ENCODE measurements at places on chromosomes 1 and 21.

- DNase-seq: no peak
Observed at GRCh38 chr1:77688939-77689338, 6.5 kb upstream of the ZZZ3 start.

GRCh38 chr1:48817505-48818114 is 40.9 kb upstream of the BEND5 start:
- peak; percentile 27 for DNase-seq

DNA sequence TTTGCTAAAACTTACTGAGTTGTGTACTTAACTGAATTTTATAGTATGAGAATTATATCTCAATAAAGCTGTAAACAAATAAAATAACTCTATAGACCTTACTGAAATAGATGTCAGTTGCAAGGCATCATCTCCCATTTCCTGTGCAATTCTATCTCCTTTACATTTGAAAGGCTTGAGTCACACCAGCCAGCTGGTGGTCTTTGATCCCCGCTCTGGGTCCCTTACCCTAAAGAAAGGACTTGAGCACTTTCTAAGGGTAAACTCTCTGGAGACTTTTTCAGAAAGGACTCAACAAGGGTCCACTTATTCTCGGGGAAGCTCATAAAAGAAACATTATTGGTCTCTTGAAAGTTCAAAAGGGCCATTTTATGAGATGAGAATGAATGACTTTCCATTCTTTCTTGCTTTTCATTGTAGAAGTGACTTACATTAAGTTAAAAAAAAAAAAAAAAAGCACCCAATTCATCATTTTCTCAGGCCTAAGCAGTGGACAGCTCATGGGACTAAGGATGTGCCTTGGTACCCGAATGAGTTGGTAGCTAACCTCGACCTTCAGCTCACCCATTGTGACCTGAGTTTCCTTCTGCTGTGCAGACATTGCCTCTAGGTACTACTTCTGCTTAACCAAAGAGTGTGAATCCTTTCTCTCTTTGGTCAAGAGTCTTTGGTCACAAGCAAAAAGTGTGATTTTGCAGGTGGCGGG is 147.0 kb upstream of the COA6 start:
- no peak for DNase-seq

DNA sequence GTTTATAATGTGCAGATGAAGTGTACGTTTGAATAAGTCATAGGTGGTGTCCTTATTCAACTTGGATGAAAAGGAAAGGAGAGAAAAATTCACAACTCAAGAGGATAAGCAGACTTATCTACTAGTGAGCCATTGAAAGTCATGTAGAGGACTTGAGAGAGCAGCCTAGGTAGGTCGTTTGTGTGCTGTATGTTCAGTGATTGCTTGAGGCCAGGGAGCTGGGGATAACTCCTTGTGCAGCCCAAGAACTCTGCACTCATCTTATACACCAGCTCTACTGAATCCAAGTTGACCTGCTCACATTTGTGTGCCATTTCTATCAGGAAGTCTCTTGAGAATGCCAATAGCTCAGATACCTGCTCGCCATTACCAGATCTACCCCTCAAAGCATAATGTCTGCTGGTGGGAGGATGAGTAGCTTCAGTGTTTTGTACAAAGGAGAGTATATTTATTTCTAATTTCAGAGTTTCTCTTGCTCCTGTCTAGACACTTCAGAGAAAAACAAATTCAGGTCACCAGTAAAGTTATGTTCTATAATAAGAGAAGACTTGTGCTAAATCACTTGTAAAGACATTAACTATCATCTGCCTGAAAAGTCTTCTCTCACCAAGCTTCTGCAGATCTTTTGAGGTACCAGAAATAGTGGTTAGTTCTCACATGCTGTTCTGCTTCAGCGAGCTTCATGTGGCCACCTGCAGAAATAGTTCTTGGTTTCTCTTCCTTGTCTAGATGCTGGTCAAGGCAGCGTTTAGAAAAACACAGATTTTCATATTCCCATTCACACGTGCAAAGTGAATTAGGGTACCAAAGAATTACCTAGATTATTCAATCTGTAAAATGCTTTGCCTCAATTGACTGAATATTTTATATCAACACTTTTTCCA is 10.8 kb downstream of the S1PR1 start:
- no peak for DNase-seq

DNA sequence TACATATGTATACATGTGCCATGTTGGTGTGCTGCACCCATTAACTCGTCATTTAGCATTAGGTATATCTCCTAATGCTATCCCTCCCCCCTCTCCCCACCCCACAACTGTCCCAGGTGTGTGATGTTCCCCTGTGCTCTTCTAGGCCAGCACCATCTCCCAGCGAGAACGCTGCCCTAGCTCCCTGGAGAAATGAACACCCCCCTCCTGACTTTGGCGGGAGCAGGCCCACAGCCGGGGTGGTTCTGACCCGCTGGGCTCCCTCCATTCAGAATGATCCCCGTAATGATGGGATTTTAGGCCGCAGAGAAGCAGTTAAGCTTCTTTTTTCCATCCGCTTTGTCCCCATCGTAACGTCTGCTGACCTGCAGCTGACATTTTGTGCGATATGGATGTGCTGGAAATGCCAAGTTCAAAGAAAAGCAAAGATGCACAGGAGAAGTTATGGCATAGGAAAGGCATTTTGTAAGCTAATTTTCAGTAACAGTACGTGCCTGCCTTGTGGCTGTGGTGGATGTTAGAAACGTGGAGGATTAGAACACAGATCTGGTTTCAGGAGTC is 39.3 kb downstream of the ELK4 start:
- DNase-seq: no peak

DNA sequence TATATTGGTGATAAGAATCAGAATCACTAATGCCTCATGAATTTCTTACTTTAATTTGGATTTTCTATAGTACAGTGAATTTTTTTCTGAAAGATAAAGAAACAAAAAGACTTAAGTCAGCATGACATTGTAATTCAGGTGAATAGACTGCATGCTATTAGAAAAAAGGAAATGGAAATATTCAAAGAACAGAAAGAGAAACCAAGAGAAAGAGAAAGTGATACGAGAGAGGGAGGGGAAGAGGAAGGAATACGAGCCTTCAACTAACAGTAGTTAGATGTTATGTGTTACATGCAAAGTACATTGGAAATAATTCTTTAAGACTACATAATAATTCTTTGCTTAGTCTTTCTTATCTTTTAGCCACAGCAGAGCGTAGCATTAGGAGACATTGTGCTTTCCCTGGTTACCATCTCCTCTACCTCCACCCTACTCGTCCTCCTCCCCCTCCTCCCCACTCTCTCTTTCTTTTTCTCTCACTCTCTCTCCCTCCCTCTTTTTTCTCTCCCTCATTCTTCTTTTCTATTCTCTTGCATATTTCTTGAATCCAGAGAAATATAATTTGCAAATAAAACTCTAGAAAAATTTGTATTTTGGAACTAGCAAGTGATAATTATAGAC is 46.4 kb upstream of the ADGRL4 start:
- DNase-seq: no peak

DNA sequence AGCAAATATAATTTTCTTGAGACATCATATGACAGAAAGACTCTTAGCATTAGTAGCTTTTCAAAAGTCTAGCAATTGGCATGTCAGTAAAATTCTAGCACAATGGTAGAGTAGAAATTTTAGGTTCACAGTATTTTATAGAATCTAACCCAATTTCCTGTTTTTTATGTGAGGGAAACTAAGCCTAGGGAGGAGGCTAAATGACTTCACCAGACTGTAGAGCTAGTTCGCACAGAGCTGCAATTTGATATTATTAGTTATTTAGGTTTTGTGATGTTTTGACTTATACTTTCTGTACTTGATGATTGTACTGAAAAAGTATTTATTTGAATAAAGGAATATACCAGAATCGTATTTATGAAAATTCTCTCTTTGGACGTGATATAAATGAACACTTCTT is 68.5 kb downstream of the CACHD1 start:
- DNase-seq: no peak

- DNase-seq: no peak
Observed at GRCh38 chr1:112445596-112445995, 49.6 kb downstream of the CTTNBP2NL start.

GRCh38 chr1:147626739-147627138 is 43.6 kb downstream of the ACP6 start:
- no peak for DNase-seq

DNA sequence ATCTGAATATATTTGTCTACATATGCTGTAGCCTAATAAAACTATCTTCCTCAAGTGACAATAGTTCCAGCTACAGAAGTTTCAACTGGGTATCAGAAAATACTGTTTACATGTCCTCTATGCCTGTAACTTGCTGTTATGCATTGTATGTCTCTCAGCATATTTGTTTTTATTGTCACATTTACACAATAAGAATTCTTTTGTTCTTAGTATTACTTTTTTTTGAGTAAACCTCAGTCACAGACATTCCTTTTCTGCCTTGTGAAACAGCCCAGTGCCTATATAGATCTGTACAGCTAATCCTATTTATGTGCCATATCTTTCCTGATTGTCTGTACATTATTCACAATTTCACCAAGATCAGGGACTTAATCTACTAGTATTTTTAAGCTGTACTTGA is 565.2 kb downstream of the NEGR1 start:
- no peak for DNase-seq

- DNase-seq: no peak
Observed at GRCh38 chr21:16046656-16047330, 317.0 kb downstream of the USP25 start.

DNA sequence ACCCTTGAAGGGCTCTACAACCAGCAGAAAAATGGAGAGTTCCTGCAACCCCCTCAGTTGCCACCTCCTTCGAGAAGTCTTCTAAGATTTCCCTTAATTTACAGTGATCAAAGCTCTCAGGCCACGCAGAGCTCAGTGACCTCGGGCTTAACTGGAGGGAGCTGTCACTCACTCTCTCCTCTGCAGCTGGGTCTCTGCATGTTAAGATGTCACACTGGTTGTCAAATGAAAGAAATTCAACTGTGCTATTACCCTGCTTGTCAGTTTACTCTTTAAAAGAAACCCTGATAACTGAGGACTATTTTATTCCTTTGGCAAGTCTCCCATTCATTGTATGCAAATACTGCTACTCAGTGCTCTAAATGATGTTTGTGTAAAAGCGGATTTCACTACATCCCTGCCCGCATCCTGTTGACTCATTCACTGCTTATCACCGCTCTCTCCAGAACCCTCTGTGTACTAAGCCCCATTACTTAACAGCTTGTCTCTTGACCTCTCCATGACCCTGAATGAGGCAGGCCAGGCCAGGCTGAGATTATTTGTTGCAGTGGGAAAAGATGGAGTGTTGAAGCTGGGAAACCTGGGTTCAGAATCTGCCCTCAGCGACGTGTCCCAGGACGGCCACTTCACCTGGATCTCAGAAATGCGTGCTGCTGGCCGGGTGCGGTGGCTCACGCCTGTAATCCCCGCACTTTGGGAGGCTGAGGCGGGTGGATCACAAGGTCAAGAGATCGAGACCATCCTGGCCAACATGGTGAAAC is 13.7 kb downstream of the DHRS3 start:
- DNase-seq: no peak

- no peak for DNase-seq
Observed at GRCh38 chr21:14572204-14572780, 26.2 kb upstream of the SAMSN1 start.

- DNase-seq: no peak
Observed at GRCh38 chr1:38020396-38020795, 7.9 kb downstream of the UTP11 start.

DNA sequence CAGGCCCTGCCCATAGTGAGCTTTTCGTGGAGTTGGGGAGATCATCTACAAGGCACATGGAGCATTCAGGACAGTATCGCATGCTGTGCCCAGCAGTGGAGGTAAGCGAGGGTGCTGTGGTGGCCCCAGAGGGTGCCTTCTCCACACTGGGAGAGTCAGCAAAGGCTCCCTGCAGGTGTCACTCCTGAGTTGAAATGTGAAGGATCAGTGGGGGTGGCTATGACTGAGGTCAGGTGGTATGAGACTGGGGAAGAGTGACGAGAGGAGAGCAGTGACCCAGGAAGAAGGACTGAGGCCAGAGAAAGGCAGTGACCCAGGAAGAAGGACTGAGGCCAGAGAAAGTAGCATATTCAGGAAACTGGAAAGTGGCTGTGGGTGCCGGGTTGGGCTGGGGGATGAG is 53.0 kb downstream of the SPAG17 start:
- DNase-seq: no peak

GRCh38 chr21:45976701-45977311 is 4.8 kb upstream of the COL6A1 start:
- DNase-seq: no peak

GRCh38 chr1:236518322-236518721 is 5.5 kb upstream of the LGALS8 start:
- no peak for DNase-seq

DNA sequence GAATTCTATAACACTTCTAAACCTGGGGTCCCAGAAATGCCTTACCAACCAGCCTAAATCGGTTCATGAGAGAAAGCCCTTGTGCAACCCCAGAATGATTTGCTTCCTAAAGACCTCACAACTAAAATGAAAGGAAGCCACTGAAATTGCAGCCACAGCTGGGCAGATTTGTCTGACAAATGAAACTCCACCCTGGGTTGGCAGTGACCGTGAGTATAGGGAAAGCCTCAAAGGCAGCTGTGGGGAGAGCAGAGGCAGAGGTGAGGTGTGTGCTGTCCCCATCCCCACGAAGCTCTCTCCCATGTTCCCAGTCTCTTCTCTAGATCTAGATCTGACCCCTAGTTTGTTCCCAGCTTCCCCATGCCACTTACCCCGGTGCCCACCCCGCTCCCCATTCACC is 23.1 kb downstream of the RHBDL2 start:
- DNase-seq: no peak

DNA sequence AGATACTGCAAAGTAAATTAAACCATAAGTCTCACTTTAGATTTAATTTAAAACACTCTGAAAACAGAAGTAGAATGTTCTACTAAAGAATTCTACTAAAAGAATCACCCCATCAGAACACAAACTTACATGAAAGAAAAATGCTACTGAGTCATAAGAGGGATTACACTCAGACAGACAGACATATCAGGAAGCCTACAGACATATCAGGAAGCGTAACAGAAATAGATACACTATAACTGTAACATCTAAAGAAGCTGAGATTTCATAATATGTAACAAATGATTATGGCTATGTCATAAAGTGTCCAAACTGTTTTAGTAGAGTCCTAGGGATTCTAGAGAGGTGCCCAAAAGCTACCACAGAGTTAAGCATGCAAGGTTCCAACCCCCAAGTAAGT is 23.9 kb downstream of the FOXJ3 start:
- no peak for DNase-seq

DNA sequence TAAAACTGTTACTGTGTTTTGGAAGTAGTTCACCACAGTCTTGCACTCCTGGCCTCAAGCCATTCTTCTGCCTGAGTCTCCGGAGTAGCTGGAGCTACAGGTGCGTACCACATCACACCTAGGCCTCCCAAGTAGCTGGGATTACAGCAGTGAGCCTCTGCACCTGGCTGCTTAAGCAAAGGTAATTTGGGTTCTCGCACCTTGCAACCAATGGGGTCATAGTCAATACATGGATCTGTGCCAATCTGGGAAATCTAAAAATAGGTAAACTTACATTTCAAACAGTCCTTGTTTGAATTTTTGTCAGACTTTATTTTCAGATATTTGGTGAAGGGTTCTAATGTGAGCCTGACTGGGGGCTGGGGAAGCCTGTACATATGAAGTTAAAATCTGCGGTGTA is 466.5 kb downstream of the PCP4 start:
- no peak for DNase-seq

- DNase-seq: no peak
Observed at GRCh38 chr1:152623203-152623844, 421 bp upstream of the LCE3A start.
